ENCODE measurements at places on chromosomes 7 and 10. TPM values are rescaled to one million over a fixed set of nuclear protein-coding genes. Genes with fewer than 3 reads are reported as not detected.

PIP gene
- not detected for total RNA-seq

DNA sequence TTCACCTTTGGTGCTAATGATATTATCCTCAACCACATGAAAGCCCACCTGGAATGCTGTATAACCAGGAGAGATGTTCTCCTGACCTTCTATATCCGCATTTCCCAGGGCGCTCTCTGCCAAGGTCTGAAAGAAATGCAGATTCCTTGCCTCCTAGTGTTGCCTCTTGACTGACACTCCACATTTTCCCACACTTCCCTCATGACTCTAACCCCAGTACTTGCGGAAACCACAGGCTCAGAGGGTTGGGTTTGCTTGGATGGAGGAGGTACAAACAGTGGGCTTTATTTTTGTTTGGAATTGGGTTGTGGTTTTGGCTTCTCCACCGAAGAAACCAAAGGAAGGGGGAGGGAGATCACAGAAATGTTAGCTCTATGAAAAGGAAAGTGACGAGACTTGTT lies 222.9 kb upstream of the CELF2 start:
- DNase-seq, result peak; percentile 89
- no peak overlapping the region for H3K4me3 ChIP-seq
- no peaks in the 10 kb centered on the region for H3K36me3 ChIP-seq
- peak overlapping the region; percentile 44 for H3K27ac ChIP-seq
- no peaks in the 10 kb centered on the region for H3K27me3 ChIP-seq
- peaks cover 21% of the 10 kb centered on the region for H3K4me1 ChIP-seq

DNA sequence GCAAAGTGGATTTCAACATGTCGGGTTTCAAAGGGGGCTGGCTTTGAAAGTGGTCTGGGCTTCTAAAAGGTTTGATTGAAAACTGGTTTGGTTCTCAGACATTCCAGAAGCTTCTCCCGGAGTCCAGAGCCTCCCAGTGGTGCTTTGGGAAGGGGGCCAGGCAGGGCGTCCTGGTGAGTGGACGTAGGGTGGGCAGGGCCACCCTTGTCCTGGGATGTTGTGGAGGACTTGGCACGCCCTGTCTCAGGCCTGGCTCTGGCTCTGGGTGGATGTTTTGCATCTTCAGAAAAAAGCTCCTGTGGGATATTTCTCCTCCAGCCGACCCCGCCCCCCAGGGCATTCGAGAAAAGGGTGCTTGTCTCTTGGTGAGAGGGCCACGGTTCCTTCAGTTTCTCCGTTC lies 31.2 kb downstream of the GRIFIN start:
- H3K4me1 ChIP-seq, result no peaks in the 10 kb centered on the region
- no peak overlapping the region for H3K4me3 ChIP-seq
- H3K27ac ChIP-seq, result no peak overlapping the region
- no peaks in the 10 kb centered on the region for H3K36me3 ChIP-seq
- H3K27me3 ChIP-seq, result no peaks in the 10 kb centered on the region

OGDHL gene
- total RNA-seq, result under 0.01 TPM

GRCh38 chr7:11212080-11212711 lies 238.5 kb downstream of the PHF14 start:
- peak; percentile 48 for DNase-seq
- H3K27me3 ChIP-seq, result no peaks in the 10 kb centered on the region
- H3K36me3 ChIP-seq, result no peaks in the 10 kb centered on the region
- H3K4me1 ChIP-seq, result no peaks in the 10 kb centered on the region
- no peak overlapping the region for H3K27ac ChIP-seq

GRCh38 chr10:9010093-9010492 lies 955.6 kb downstream of the GATA3 start:
- no peaks in the 10 kb centered on the region for H3K27me3 ChIP-seq
- DNase-seq, result no peak
- no peak overlapping the region for H3K27ac ChIP-seq
- H3K4me3 ChIP-seq, result no peak overlapping the region
- no peaks in the 10 kb centered on the region for H3K36me3 ChIP-seq

DNA sequence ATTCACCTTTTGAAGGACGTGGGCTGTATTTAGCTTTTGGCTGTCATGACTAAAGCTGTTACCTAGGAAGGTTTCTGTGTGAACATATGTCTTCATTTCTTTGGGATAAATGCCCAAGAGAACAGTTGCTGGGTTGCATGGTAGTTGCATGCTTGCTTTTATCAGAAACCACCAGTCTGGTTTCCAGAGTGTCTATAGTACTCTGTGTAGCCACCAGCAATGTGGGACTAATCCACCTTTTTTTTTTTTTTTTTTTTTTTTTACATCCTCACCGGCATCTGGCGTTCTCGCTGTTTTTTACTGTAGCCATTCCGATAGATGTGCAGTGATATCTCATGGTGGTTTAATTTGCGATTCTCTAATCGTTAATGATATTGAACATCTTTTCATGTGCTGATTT lies 297.8 kb downstream of the SDK1 start:
- no peaks in the 10 kb centered on the region for H3K4me1 ChIP-seq
- no peaks in the 10 kb centered on the region for H3K27me3 ChIP-seq
- no peaks in the 10 kb centered on the region for H3K36me3 ChIP-seq

GRCh38 chr10:31706464-31707092 lies 222.1 kb downstream of the ARHGAP12 start:
- no peaks in the 10 kb centered on the region for H3K27me3 ChIP-seq
- peaks cover 15% of the 10 kb centered on the region for H3K4me1 ChIP-seq
- H3K4me3 ChIP-seq, result no peak overlapping the region
- no peaks in the 10 kb centered on the region for H3K36me3 ChIP-seq

DNA sequence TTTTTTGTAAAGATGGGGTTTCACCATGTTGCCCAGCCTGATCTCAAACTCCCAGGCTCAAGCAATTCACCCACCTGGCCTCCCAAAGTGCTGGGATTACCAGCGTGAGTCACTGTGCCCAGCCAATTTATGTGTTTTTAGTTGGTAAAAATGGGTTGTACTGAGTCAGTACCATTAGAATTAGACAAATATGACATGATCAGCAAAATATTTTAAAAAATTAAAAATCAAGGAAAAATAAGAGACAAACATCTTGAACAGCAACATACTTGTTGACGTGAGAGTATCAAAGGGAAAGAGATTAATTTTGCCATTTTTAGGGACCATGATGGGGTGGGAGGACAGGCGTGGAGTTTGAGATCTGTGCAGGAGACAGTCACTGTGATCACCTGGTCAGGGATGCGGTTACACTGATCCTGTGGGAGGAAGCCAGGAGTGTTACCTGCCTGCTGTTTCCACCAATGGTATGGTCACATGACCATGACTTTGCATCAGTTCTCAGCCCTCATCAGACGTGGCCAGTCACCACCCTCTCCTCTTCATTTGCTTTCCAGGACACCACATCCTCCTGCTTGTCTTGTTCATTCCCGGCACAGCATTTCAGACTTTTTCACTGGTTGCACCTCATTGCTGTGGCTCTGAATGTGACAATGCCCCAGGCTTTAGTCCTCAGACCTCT lies 29.2 kb upstream of the ENO4 start:
- no peaks in the 10 kb centered on the region for H3K27me3 ChIP-seq
- DNase-seq, result no peak
- no peaks in the 10 kb centered on the region for H3K36me3 ChIP-seq
- H3K4me1 ChIP-seq, result no peaks in the 10 kb centered on the region
- no peak overlapping the region for H3K4me3 ChIP-seq

DNA sequence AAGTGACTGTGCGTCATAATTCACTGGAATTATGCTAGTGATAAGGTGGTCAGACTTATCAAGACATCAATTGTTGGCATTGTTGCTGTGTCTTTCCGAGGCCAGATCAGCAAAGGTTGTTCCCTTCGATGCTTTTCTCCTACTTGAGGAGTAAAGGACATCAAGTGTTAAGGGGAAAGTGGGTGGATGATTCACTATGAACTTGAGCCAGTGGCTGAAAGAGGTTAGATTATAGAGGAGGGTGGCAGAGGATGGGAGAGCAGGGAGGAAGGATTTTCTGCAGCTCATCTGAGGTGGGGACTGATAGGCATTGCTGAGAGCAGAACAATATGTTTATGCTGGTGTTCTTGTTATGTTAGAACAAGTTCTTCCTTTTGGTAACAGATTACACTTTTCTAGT lies 131.4 kb upstream of the AGR3 start:
- H3K4me3 ChIP-seq, result no peak overlapping the region
- H3K27ac ChIP-seq, result no peak overlapping the region
- no peaks in the 10 kb centered on the region for H3K27me3 ChIP-seq
- peak; percentile 46 for DNase-seq

DNA sequence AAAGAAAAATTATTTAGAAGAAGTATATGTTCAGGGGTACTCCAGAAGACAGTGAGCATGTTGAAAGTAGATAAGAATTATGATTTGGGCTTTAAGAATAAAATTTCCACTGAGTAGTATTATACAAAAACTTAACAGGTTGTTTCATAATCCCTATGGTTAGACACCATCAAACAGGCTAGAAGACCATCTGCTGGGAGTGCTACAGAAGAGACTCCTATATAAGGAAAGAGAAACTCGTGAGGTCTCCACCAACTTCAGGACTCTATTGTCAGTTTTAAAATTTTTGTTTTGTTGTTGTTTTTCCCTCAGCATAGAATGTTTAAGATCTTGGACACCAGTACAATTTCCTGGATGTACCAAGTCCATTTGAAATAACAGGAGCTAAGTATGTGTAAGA lies 13.1 kb downstream of the DNAJC1 start:
- no peak overlapping the region for H3K27ac ChIP-seq
- H3K27me3 ChIP-seq, result no peaks in the 10 kb centered on the region
- no peaks in the 10 kb centered on the region for H3K36me3 ChIP-seq
- DNase-seq, result no peak

HERPUD2 gene
- total RNA-seq, result 32.5 TPM

RBP3 gene
- total RNA-seq, result not detected

GRCh38 chr10:10600004-10600403 lies 417.7 kb upstream of the CELF2 start:
- H3K27me3 ChIP-seq, result no peaks in the 10 kb centered on the region
- no peaks in the 10 kb centered on the region for H3K36me3 ChIP-seq
- H3K27ac ChIP-seq, result no peak overlapping the region

GRCh38 chr10:18202680-18203460 lies 62.6 kb downstream of the CACNB2 start:
- no peaks in the 10 kb centered on the region for H3K36me3 ChIP-seq
- H3K27ac ChIP-seq, result no peak overlapping the region
- peaks cover 2% of the 10 kb centered on the region for H3K4me1 ChIP-seq
- DNase-seq, result no peak

CCDC3 gene
- 0.26 TPM for total RNA-seq

GRCh38 chr10:48627984-48628609 lies 23.2 kb upstream of the ARHGAP22 start:
- H3K4me1 ChIP-seq, result peaks cover 5% of the 10 kb centered on the region
- no peaks in the 10 kb centered on the region for H3K36me3 ChIP-seq
- H3K27me3 ChIP-seq, result no peaks in the 10 kb centered on the region
- no peak overlapping the region for H3K27ac ChIP-seq
- peak; percentile 76 for DNase-seq

- H3K27ac ChIP-seq, result no peak overlapping the region
- H3K4me1 ChIP-seq, result no peaks in the 10 kb centered on the region
- H3K4me3 ChIP-seq, result no peak overlapping the region
- H3K27me3 ChIP-seq, result no peaks in the 10 kb centered on the region
- no peaks in the 10 kb centered on the region for H3K36me3 ChIP-seq
These were observed 88.6 kb downstream of the RNLS start for GRCh38 chr10:88494537-88494936.

DNA sequence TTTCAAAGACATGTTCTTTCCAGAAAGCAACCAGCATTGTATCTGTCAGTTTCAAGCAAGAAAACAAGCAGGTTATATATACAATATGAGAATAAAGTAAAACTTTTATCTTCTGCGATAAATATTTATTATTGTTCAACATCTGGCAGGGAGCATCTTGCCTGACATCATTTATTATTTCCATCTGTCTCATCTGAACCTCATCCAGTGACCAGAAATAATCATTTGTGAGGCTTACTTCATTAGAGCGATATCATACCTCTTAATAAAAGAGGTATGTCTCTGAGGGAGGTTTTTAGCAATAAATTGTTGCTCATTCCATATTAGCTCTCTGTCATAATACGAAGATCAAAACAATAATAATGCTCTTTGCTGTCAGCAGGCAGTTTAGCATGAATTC lies 226.1 kb downstream of the CDC14C start:
- H3K27ac ChIP-seq, result no peak overlapping the region
- no peak overlapping the region for H3K4me3 ChIP-seq
- no peaks in the 10 kb centered on the region for H3K4me1 ChIP-seq
- H3K27me3 ChIP-seq, result no peaks in the 10 kb centered on the region
- DNase-seq, result no peak

- no peaks in the 10 kb centered on the region for H3K36me3 ChIP-seq
- DNase-seq, result no peak
- H3K27ac ChIP-seq, result no peak overlapping the region
- H3K27me3 ChIP-seq, result no peaks in the 10 kb centered on the region
- H3K4me1 ChIP-seq, result no peaks in the 10 kb centered on the region
These were observed 513.0 kb upstream of the TEX47 start for GRCh38 chr7:89308535-89308934.

GPR26 gene
- not detected for total RNA-seq

DNA sequence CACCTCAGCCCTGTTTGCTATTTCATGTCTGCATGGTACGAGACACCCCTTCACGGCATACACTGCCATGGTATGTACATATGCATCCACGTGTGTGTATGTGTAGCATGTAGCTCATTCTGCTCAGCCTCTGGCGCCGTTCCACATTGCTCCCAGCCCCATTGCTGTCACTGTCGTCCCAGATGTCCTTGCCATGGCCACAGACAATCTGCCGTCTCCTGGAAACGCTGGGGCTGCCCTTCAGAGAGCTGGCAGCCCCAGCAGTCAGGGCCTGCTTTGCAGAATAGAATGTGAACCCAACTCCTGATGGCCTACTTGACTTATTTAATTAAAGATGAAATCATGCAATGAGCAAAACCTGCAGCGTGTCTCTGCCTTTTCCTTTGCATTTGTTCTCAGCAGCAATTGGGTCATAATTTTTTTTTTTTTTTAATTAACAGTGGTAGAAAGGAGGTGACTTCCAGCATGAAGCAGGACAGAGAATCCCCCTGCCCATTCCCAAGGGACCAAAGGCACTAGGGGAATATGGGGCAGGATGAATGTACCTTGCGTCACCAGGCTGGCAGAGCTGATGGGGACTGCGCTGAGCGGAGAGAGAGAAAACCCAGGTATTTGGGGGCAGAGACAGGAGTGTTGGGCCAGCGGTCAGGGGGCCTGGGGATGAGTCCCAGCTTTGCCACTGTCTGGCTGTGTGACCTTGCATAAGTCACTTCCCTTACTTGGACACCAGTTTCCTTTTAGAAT lies 49.2 kb downstream of the CHST3 start:
- no peak overlapping the region for H3K27ac ChIP-seq
- no peaks in the 10 kb centered on the region for H3K36me3 ChIP-seq
- H3K4me3 ChIP-seq, result no peak overlapping the region
